ENCODE measurements at places on chromosomes 12 and 14.

DNA sequence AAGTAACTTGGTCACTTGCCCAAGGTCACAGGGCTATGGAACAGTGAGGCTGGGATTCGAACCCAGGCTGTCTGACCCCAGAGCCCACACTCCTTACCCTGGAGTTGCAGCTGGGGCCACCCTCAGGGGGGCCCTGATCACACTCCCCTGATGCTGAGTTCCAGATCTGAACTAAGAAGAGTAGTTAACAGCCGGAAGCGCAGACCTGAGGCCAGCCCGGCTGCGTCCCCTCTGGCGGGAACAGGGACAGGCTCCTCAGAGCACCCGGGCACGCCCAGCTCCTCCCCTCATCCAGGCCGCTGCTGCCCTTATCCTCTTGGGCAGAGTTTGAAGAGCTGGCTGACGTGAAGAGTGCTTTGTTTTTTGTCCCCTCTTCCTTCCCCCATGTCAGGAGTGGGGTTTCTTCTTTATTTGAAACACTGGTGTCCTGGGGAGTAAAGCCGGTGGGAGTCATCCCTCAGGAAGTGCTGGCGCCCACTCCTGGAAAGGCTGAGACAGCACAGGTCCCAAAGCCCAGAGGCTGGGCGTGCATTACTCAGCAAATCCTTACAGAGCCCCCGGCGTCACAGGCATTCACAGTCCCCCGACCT lies 8.7 kb downstream of the PHB2 start:
- DNase-seq = peak; percentile 24

- DNase-seq = no peak
Measured at GRCh38 chr14:75449036-75449435, 21.2 kb downstream of the JDP2 start.

GRCh38 chr14:23228812-23229211 lies 8.9 kb upstream of the RNF212B start:
- no peak for DNase-seq

DNA sequence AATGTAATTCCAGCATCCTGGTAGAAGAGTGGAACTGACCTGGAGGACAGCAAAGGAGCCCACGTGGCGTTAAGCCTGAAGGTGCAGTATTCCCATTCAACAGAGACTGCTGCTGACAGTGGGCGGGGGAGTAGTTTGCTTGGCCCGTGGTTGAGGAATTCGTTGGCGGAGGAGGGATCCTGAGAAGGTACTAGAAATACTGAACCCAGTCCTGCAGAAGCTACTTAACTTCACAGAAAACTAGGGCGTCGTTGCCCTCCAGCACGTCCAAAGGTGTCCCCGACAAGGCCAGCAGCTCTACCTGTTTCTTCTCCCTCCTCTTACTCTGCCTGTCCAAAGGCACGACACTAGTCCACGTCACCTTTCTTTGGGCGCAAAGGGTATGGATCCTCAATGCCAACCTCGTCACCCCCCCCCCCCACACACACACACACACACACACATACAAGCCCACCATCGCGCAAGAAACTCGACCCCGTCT lies 303 bp downstream of the PUS7L start:
- DNase-seq = no peak

Measured in NCI-H748 treated with DMSO at 0.1 percent for 48 hours (cell line).